ENCODE measurements at places on chromosomes 6 and 20. TPM values are rescaled to one million over a fixed set of nuclear protein-coding genes. Genes with fewer than 3 reads are reported as not detected.
A peak's percentile ranks its signal among the peaks of the same experiment; 100 is the strongest.

GRCh38 chr6:131390322-131390721 lies 182.7 kb upstream of the ARG1 start:
- H3K36me3 ChIP-seq, result no peaks in the 10 kb centered on the region
- no peak for DNase-seq
- no peaks in the 10 kb centered on the region for H3K27me3 ChIP-seq

CNKSR3 gene
- not detected for total RNA-seq

- DNase-seq, result no peak
- no peak overlapping the region for H3K27ac ChIP-seq
- H3K4me1 ChIP-seq, result no peaks in the 10 kb centered on the region
- no peaks in the 10 kb centered on the region for H3K36me3 ChIP-seq
- no peaks in the 10 kb centered on the region for H3K27me3 ChIP-seq
- H3K4me3 ChIP-seq, result no peak overlapping the region
These were observed 693 bp upstream of the KLHL31 start for GRCh38 chr6:53666271-53666626.

GRCh38 chr20:38178581-38178980 lies 13.5 kb upstream of the TGM2 start:
- no peaks in the 10 kb centered on the region for H3K27me3 ChIP-seq
- no peak overlapping the region for H3K27ac ChIP-seq
- H3K4me1 ChIP-seq, result no peaks in the 10 kb centered on the region
- H3K4me3 ChIP-seq, result no peak overlapping the region
- no peak for DNase-seq

DNA sequence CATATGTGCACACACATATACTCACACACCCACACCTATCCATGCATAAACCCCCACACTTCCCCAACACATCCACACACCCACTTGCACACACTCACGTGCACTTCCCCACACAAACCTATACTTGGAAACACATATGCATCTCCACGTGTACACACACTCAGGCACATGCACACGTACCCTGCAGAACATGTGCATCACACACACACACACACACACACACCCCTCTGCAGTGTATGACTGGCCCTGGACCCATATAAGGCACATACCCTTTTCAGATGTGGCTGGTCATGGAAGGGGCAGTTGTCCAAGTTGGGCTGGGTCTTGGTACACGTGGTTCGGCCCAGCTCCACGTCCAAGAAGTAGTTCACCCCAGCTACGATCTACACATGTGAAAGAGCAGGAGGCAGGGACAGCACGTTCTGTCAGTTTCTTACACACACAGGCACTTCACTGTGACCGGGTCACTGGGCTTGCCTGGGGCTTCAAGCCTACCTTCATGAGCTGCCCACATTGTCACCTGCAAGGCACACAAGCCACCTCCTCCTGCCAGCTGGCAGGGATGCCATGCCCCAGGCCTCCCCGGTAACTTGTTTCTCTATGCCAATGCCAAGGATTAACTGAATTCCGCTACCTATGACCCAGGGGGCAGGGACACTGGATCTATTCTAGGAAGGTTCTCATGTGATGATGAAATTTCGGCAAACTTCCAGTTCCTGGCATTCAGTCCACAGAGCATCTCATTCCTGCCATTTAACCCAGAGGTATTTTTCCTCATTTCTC lies 2.6 kb downstream of the CST3 start:
- no peaks in the 10 kb centered on the region for H3K4me1 ChIP-seq
- DNase-seq, result no peak
- no peak overlapping the region for H3K4me3 ChIP-seq
- no peaks in the 10 kb centered on the region for H3K36me3 ChIP-seq

GRCh38 chr6:2054516-2055067 lies 190.8 kb downstream of the GMDS start:
- H3K4me1 ChIP-seq, result no peaks in the 10 kb centered on the region
- H3K4me3 ChIP-seq, result no peak overlapping the region
- H3K27ac ChIP-seq, result no peak overlapping the region
- no peaks in the 10 kb centered on the region for H3K27me3 ChIP-seq
- DNase-seq, result no peak

CAP2 gene
- not detected for total RNA-seq

- peaks cover 43% of the 10 kb centered on the region for H3K4me1 ChIP-seq
- no peak overlapping the region for H3K4me3 ChIP-seq
- no peak for DNase-seq
- H3K27ac ChIP-seq, result no peak overlapping the region
- peaks cover 10% of the 10 kb centered on the region for H3K36me3 ChIP-seq
These were observed 34.9 kb downstream of the PTPN1 start for GRCh38 chr20:50545126-50545525.

GRCh38 chr20:1870792-1871550 lies 24.2 kb upstream of the SIRPA start:
- H3K27me3 ChIP-seq, result no peaks in the 10 kb centered on the region
- H3K27ac ChIP-seq, result no peak overlapping the region
- H3K36me3 ChIP-seq, result no peaks in the 10 kb centered on the region
- no peak overlapping the region for H3K4me3 ChIP-seq
- no peaks in the 10 kb centered on the region for H3K4me1 ChIP-seq

- no peaks in the 10 kb centered on the region for H3K27me3 ChIP-seq
- H3K36me3 ChIP-seq, result no peaks in the 10 kb centered on the region
- H3K27ac ChIP-seq, result no peak overlapping the region
- DNase-seq, result no peak
- H3K4me3 ChIP-seq, result no peak overlapping the region
These were observed 16.6 kb downstream of the DSE start for GRCh38 chr6:116387374-116387773.

GRCh38 chr6:106005013-106005412 lies 81.1 kb upstream of the PRDM1 start:
- no peaks in the 10 kb centered on the region for H3K4me1 ChIP-seq
- no peak overlapping the region for H3K4me3 ChIP-seq
- H3K27ac ChIP-seq, result no peak overlapping the region
- DNase-seq, result no peak
- H3K27me3 ChIP-seq, result peaks cover 6% of the 10 kb centered on the region
- no peaks in the 10 kb centered on the region for H3K36me3 ChIP-seq

DNA sequence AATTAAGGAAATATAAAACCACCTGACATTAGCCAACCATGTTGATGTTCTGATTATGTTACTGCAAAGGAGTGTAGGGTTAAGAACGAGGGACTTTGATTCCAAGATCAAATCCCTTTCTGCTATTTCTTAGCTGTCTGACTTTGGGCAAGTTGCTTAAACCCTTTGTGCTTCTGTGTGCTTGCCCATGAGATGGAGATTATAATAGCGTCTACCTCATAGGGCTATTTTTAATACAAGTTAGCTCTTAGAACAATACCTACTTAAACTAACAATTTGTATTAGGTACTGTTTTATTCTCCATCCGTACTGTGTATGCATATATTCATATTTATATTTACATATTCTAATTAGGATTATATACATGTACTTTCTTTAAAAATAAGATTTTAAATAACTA lies 263.8 kb downstream of the ESR1 start:
- no peak overlapping the region for H3K4me3 ChIP-seq
- no peak overlapping the region for H3K27ac ChIP-seq
- H3K4me1 ChIP-seq, result no peaks in the 10 kb centered on the region
- no peak for DNase-seq
- H3K36me3 ChIP-seq, result no peaks in the 10 kb centered on the region
- H3K27me3 ChIP-seq, result no peaks in the 10 kb centered on the region

DNA sequence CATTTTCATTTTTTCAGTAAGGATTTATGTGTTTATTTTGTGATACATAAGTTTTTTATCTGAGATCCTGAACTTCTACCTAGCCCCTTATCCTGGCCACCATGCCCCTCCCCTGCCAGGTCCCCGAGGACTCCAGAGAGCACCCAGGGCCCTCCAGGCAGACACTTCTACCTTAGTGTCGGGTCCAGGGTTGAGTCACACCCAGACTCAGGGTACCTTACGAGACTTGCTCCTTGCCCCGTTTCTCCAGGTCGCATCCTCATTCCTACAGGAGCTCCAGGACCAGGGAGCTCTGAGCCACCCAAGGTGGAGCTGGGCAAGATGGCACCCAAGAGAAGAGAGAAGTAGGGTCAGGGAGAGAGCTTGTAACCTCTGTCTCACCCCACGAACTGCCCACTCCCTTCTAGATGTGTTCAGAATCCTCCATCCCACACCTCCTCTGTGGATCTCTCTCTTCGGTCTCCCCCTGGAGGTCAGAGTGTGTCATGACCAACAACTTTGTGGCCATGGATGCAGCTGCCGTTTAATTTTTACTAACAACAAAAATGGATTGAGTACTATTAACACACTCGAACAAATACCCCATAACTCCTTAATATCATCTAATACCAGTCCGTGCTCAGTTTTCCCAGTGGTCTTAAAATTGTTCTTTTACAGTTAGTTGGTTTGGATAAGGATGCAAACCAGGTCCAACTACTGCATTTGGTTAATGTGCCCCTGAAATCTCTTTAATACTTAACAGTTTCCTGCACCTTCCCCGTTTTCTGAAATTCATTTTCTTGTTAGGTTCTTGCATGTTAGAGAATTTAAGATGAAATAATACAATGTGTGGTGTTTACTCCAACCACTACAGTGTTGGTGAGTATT lies 130.6 kb upstream of the INSM1 start:
- H3K27ac ChIP-seq, result no peak overlapping the region
- no peaks in the 10 kb centered on the region for H3K4me1 ChIP-seq
- H3K27me3 ChIP-seq, result no peaks in the 10 kb centered on the region
- peak; percentile 26 for DNase-seq

DNA sequence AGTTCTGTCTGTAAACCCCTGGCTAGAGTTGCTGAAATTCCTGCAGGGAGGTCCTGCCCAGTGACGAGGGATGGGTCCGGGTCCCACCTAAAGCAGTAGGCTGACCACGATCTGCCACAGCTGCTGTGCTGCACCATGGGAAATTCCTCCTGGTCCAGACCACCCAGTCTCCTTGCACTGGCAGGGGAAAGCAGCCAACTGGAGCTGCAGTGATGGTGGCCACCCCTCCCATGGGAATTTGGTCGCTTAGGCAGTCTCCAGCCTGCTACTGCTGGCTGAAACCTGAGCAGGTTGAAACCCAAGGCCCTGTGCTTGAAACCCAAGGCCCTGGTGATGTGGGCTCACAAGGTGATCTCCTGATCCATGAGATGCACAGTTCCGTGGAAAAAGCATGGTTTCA lies 23.9 kb upstream of the MOXD1 start:
- no peaks in the 10 kb centered on the region for H3K4me1 ChIP-seq
- H3K27me3 ChIP-seq, result no peaks in the 10 kb centered on the region
- no peak overlapping the region for H3K4me3 ChIP-seq
- no peak overlapping the region for H3K27ac ChIP-seq

RRAGD gene
- 12.1 TPM for total RNA-seq

GRCh38 chr6:106141441-106142237 lies 55.5 kb downstream of the PRDM1 start:
- no peak for DNase-seq
- peaks cover 35% of the 10 kb centered on the region for H3K4me1 ChIP-seq
- H3K27me3 ChIP-seq, result no peaks in the 10 kb centered on the region
- H3K4me3 ChIP-seq, result peak overlapping the region; percentile 11

TFAP2A gene
- total RNA-seq, result not detected

GRCh38 chr20:2405693-2406065 lies 25.0 kb downstream of the TGM6 start:
- H3K36me3 ChIP-seq, result no peaks in the 10 kb centered on the region
- H3K27me3 ChIP-seq, result no peaks in the 10 kb centered on the region
- H3K27ac ChIP-seq, result no peak overlapping the region
- H3K4me3 ChIP-seq, result no peak overlapping the region

NINL gene
- 3.0 TPM for total RNA-seq

- H3K4me3 ChIP-seq, result peak within 1 kb of the TSS; percentile 88
- H3K27ac ChIP-seq, result peak within 1 kb of the TSS; percentile 96
- no peaks in the 10 kb centered on the region for H3K27me3 ChIP-seq
- no peaks in the 10 kb centered on the region for H3K36me3 ChIP-seq
- no peak for DNase-seq
- peaks cover 29% of the 10 kb centered on the region for H3K4me1 ChIP-seq
These were observed at the start of gene STK35 for GRCh38 chr20:2101057-2101864. Gene STK35 (plus strand): TSS chr20:2101827. CDS start chr20:2101882, 55 bp downstream.

DNA sequence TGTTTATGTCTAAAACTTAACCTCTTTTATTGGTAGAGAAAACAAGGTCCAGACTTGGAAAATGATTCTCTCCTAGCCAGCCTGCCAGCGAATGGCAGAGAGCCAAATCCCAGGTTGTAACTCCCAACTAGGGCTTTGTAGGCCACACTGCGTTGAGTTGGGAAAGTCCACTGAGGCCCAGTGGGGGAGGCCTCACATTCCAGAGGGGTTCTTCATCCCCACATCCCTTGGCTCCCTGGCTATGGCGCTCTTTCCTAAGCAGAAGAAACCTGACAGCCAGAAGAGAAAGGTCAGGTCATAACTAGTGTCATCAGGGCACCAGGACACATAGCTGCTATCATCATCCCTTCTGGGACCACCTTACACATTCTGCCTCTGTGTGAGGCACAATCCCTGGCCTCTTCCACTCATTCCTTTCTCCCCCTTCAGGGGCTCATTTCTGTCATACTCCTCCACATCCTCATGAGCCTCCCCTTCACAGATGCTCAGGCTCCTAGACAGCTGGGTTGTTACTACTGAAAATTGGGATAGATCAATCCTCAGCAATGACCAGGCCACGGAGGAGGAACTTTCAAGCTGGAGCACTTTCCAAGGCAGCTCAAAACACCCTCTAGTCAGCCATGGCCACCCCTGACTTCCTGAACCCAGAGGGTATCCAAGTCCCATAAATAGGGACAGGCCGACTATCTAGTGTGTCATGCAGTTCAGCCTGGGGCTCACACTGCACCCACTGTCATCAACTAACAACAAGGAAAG lies 48.6 kb downstream of the TCP11 start:
- no peaks in the 10 kb centered on the region for H3K36me3 ChIP-seq
- no peak overlapping the region for H3K27ac ChIP-seq
- no peaks in the 10 kb centered on the region for H3K4me1 ChIP-seq
- DNase-seq, result no peak

DNA sequence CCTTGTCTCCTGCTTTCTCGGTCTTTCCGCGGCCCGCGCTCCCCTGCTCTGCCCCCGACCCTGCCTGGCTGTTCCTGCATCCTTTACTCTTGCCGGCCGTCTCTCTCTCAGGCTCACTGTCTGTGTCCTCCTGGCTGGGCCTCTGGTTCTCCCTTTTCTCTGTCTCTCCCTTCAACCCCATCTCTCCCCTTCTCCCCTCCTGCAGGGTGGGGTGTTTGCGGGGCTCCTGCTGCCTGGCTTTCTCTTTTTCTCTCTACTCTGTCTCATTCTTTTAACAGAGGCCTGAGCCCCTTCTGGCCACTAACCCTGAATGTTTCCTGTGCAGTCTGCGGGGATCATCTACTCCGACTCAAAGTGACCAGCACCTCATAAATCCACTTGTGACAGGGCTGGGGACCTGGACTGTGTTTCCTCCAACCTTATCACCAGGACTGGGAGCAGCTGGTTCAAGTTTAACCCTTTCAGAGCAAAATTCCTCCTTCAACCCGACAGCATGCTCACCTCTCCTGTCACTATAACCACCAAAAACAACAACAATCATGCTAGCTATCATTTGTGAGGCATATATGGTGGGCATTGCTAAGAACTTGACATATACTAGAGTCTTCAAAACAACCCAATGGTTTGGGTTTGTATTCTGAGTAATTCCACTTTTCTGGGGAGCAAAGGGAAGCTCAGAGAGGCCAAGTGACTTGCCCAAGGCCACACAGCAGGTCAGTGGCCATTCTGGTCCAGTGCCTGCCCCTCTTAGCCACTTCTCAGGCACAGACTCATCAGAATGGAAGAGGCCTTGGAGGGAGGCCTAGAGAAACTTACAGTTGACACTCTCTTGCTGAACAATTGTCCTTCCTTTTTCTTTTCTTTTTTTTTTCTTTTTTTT lies 811 bp upstream of the RSPO4 start:
- DNase-seq, result no peak
- H3K36me3 ChIP-seq, result no peaks in the 10 kb centered on the region
- H3K4me3 ChIP-seq, result no peak overlapping the region
- H3K4me1 ChIP-seq, result no peaks in the 10 kb centered on the region
